B cell (primary cell): ENCODE measurements at places on chromosomes 2 and 18. TPM values are rescaled to one million over a fixed set of nuclear protein-coding genes. Genes with fewer than 3 reads are reported as not detected.
A peak's percentile ranks its signal among the peaks of the same experiment; 100 is the strongest.

DNA sequence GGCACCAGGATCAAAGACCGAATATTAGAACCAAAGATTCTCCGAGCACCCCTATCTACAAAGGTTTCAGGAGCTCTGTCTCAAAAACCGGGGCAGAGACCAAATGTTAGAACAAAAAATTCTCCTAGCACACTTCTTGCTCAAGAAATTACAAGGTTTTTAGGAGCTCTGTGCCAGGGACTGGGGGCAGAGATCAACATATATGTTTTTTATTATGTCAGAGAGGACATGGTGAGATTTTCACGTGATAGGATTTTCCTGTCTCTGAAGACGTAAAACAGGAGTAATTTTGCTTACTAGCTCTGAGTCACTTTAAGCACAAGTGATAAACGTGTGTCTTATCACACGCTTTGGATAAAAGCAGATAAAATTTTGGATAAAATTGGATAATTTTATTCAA, 34.8 kb upstream of the ODC1 start:
- no peak for DNase-seq

GRCh38 chr2:73156539-73157124, 43.9 kb upstream of the RAB11FIP5 start:
- peak; percentile 13 for DNase-seq

The SOCS6 gene
- total RNA-seq, result 0.99 and 1.1 TPM in 2 replicates

The IFIH1 gene
- total RNA-seq, result 54.8 and 59.7 TPM in 2 replicates

The COL6A3 gene
- 0.10 and 0.22 TPM in 2 replicates for total RNA-seq

The CCT4 gene
- total RNA-seq, result 86.4 and 88.0 TPM in 2 replicates

GRCh38 chr2:110106642-110107041, 9.0 kb downstream of the MALL start:
- DNase-seq, result no peak

The ZNF397 gene
- total RNA-seq, result 63.0 and 67.2 TPM in 2 replicates

DNA sequence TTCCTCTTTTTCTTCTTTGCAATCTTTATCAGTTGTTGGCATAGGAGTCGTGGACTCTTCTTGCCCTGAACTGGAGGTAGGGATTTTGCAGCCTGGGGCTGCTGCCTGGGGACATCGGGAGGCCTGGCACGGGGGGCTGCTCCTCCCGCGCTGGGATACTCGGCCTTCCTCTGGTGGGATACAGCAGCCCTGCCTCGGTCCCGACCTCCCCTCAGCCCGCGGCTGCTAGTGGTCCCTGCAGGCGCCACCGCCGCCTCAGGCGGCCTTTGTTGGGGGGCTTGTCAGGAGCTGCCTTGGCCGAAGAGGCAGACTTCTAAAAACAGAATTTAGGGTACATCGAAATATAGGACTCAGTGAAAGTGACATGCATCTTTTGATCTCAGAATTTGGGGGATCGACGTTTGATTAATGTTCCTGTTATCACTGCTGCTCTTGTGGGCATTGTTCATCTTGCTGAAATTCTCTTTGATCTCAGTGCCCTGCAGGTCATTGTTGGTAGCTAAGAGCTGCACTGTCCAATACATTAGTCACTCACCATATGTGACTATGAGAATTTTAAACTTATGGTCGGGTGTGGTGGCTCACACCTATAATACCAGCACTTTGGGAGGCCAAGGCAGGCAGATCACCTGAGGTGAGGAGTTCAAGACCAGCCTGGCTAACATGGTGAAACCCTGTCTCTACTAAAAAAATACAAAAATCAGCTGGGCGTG, 16.3 kb downstream of the POLR2D start:
- no peak for DNase-seq

GRCh38 chr2:26772064-26773001, 8.2 kb downstream of the SLC35F6 start:
- DNase-seq, result no peak

GRCh38 chr2:164911832-164912231, 43.5 kb downstream of the SLC38A11 start:
- no peak for DNase-seq

DNA sequence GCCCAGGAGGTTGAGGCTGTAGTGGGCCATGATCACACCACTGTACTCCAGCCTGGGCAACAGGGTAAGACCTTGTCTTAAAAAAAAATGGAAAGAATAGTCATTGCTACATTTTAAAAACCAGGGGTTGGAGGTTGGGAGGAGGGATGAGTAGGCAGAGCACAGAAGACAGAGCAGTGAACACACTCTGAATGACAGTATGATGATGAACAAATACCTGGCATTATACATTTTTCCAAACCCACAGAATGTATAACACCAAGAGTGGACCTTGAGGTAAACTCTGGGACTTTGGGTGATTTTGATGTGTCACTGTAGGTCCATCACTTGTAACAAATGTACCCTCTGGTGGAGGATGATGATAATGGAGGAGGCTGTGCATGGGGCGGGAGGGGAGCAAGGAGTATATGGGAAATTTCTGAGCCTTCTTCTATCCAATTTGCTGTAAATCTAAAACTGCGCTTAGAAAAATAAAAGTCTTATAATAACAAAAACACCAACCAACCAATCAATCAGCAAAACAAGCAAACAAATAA, 111.4 kb upstream of the PGAP1 start:
- DNase-seq, result no peak

DNA sequence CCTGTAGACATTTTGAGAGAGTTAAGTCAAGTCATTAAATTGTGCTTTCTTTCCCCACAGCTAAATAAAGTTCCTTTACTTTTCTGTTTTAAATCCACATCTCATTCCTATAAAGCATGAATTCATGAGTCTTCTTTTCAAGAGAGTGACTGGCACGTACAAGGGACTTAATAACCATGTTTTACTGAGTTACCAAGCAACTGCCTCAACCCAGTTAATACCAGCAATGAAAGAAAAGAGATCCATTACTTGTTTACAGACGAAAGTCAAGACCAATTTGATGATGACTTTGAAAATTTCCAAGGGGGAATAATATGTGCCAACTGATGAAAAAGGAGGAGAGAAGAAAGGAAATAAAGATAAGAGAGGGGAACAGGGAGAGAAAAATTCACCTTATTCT, 1082.5 kb upstream of the GYPC start:
- DNase-seq, result no peak

DNA sequence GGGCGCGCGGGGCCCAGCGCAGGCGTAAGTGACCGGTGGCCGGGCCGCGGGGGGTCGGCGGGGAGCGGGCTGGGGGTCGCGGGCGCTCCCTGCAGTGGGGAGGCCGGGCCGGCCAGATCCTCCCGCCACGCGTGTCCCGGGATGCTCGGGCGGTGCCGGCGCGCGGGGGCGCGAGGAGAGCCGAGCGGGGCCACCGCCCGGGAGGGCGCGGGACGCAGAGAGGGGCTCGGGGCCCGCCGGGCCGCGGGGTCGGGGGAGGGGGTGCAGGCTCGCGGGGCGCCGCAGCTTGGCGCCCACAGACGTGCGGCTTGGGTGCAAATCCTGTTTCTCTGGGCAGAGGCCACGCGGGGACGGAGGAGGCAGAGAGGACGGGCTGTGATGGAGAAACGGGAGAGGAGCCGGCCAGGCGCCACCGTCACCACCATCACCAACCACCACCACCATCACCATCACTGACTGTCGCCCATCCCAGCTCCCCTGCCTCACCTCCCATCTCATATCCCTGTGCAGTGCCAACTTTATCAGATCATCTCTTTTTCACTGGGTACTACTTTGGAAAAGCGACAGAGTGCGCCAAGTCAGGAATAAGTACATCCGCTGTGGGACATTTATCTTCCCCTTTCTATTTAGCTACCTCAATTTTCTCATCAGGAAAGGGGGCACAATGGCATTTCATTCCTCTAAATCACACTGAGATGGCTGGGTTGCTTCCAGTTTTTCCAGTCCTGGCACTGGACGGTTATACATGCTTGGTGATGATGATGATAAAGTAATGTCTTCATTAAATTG, 97.2 kb upstream of the GPR45 start:
- DNase-seq, result peak; percentile 26

DNA sequence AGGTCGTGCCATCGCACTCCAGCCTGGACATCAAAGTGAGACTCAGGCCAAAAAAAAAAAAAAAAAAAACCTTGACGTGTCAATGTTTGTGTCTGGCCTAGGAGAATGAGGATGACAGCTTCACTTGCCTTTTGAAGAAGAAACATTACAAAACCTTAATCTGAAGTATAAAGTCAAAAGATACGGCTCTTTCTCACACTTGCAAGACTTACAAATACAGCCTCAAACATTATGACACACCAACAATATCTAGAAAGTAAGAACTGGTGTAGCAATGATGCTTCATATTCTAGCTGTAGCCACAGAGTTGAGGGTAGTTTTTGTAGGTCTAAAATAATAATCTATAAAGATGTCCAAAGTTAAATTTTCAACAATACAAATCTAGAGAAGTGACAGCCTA, 25.5 kb downstream of the MPPE1 start:
- DNase-seq, result no peak

DNA sequence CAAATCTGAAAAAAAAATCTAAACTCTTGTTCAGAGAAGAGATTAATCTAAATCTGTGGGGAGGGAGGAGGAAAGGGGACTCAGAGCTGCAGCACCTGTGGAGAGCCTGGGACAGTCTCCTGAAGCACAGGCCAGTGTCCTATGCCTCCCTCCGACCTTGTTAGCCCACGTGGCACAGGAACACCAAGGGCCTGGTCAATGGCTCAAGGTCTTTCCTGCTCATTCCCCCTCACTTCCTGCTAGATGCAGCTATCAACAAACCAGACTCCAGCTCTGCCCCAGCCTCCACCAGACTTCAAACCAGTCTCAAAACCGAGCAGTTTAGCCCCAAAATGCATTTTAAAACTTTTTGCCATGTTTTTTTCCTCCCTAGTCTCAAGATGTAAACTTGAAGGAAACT, 20.1 kb upstream of the SULT1C3 start:
- DNase-seq, result no peak

The SGPP2 gene
- total RNA-seq, result 6.0 and 7.7 TPM in 2 replicates

DNA sequence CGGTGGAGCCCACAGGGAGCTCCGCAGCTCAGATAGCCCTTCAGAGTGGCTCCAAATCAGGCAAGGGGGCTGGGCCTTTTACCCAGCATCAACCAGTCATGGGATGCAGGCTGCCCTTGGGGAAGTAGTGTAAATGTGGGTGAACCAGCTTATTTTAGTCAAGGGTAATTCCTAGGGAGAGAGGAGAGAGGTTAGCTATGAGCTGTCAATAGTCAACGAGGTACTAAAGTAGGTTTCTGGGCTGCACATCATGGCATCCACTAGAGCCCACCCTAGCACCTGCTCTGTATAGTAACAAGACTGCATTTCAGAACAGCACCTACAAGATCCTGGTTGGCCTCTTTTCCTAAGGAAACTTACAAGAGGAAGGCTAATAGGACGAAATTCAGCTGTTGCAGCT, 9.5 kb upstream of the MCM6 start:
- no peak for DNase-seq

GRCh38 chr2:27255660-27256059, 7.2 kb downstream of the SLC30A3 start:
- no peak for DNase-seq

The NOP58 gene
- 136 and 138 TPM in 2 replicates for total RNA-seq

DNA sequence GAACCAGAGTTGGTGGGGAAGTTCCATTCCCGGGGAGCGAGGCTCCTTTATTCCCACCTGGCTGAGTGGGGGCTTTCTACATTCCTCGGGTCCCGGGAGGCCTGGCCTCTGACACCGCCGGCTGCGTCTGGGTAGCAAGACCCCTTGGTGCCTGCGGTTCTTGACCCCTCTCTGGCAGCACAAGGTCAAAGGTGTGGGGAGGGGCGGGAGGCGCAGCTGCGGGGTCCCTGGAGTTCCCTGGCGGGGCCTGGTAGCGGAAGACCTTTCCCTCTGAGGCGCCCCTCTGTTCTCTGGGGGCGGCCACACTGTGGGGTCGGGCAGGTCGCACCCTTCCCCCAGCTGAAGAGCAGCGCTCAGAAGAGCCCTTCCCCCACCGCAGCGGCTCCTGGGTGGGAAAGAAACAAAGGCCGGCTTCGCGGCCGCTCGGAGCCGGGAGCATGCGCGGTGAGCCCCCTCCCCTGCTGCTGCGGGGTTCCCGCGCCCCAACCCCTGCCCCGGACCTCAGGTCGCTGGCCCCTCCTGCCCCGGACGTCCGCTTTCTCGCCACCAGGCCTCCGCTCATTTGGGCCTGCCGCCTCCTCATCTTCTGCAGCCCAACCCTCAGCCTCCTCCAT, 146.3 kb downstream of the ANKRD44 start:
- no peak for DNase-seq
